Choroid plexus epithelial cell (primary cell): ENCODE measurements at places on chromosomes 2 and 18.

DNA sequence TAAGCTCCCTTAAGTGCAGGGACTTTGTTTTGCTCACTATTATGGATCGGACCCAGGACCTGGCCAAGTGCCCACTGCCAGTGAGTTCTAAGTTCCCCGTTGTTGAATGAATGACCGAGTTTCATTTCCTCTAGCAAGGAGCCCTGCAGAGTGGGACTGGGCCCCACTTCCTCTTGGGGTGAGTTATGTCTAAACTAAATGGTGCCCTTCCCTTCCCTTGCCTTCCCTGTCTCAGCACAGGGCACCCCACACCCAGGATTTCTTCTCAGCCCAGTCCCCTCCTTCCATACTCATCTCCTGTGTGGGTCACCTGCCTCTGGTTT is 195.3 kb upstream of the HS6ST1 start:
- DNase-seq, result no peak

DNA sequence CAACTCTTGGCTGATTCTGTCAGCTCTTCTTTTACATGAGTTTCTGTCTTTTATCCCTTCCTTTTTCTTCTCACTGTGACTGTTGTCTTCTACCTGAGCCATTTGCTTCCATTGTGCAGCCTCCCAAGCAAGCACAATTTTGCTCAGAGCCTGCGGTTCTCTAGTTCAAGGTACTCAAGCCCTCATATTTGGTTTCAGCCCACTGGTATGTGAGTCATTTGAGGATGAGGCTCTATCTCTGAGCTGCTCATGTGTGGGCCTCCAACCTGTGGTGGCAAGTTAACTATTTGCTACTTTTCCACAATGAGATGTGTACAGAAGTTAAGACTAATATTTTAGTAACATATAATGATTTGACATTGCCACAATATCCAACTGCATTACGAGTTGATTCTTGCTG is 183.0 kb downstream of the PHLPP1 start:
- no peak for DNase-seq

GRCh38 chr18:76996429-76996828 is 136.2 kb downstream of the MBP start:
- no peak for DNase-seq

DNA sequence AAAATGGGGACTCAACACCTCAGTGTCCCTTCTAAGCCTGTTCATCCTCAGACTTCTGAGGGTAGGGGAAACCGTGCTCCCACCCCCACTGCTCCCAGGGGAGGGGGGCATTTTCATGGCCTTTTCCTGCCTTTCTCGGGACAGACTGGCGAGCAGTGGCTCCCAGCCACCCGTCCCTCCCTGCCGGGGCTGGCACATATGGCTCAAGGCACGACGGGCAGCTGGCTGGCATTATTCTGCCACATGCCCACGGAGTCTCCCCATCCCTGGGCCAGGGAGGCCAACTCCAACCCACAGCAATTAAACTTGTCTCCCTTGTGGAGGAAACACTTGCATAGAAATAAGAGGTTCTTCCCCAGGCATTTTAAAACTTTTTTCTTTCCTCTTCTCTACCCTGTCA is 148.5 kb upstream of the CBLN2 start:
- DNase-seq, result no peak

DNA sequence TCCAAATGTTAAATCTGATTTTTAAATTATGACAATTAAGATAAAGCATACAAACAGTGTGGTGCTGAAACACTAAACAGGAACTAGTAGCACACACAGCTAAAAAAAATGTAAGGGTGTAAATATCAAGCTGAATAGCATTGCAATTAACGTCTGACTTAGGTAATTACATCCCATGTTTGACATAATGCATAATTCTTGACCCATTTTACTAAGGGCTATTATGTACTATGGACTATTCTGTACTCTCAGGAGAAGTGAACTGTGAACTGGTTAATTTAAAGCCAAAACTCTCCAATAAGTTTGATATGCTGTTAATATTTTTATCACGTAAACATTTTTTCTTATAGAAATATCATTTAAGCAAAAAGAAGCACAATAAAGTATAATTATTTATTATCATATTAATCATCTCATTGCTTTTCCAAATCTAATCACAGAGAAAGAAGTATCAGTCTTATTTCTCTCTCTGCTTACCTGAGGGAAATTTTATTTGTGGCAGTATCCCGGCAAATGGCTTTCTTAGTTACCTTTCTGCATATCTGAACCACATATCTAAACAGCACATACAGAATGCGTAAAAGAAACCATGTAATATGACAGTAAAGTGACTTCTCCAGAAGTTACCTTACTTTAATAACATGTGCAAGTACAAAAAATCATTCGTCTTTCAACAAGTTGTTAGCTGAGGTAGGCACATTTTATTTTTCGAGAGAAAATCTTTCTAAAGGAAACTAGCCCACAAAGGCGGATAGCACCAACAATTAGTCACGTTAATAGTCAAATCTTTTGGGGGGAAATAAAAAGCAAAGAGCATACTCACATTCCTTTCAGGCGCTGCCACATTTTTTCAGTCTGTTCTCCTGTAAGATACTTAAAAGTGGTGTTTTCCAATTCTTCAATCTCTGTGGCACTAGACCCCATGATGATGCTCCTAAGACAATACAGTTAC is 94.9 kb upstream of the PDE1A start:
- no peak for DNase-seq

GRCh38 chr2:165745916-165746315 is 48.1 kb downstream of the GALNT3 start:
- peak; percentile 29 for DNase-seq

GRCh38 chr18:59484561-59485328 is 125.7 kb upstream of the LMAN1 start:
- DNase-seq, result peak; percentile 84

- peak; percentile 86 for DNase-seq
These were observed 38.4 kb downstream of the PAX8 start for GRCh38 chr2:113240150-113240914.

GRCh38 chr2:168794968-168795367 is 7.5 kb upstream of the NOSTRIN start:
- no peak for DNase-seq

- no peak for DNase-seq
These were observed 29.0 kb downstream of the FMNL2 start for GRCh38 chr2:152363936-152364335.

DNA sequence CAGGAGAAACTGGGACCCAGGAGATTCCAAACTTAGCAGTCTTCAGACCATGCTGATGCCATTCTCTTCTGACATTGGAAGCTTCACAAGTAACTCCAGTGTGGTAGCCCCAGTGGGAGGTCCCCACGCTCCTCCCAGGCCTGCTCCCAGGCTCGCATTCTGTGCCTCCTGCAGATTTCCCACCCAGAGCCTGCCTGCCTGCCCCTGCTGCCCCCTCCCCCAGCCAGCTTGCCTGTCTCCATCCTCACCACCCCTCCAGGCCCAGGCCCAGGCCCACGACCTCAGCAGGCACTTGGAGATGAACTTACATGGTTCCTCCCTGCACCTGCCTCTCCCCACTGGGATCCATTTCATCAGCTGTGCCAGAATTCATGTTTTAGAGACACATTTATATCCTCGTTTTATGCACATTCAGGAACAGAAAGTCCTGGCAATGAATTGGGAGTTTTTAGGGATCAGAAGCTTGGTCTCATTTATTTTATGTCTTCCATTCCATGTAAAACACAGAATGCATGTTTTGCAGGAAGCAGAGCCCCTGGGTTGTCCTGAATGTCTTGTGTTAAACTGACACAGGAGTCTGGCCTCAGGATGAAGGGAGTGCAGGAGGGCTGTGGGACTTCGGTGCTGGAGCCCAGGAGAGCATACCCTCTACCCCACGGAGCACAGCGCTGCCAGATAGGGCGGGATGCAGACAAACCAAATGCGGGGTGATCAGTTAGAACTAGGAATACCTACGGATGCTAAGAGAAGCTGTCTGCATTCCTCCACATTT is 150.5 kb downstream of the SNTG2 start:
- no peak for DNase-seq

- DNase-seq, result no peak
These were observed 1023.6 kb downstream of the TMEM182 start for GRCh38 chr2:103785432-103785831.

GRCh38 chr2:100852999-100853908 is 33.3 kb downstream of the NPAS2 start:
- peak; percentile 27 for DNase-seq

DNA sequence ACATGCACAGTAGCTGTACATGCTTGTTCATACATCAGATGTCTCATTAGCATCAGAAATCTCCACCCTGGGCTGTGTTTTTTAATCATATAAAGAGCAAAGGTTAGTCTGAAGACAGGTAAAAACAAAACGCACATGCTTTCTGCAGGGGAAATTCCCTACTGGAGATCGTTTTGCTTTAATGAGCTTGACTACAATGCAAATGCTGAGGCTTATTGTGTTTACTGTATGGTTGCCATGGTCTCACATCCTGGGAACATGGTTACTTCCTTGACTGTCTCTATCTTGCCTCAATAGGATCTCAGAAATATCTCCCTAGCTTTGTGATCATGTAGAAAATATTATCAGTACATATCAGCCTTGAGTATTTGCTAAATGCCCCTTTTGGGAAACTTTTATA is 336.5 kb upstream of the TFPI start:
- DNase-seq, result no peak

GRCh38 chr18:74963820-74964446 is 245.0 kb downstream of the PTGR3 start:
- peak; percentile 82 for DNase-seq

DNA sequence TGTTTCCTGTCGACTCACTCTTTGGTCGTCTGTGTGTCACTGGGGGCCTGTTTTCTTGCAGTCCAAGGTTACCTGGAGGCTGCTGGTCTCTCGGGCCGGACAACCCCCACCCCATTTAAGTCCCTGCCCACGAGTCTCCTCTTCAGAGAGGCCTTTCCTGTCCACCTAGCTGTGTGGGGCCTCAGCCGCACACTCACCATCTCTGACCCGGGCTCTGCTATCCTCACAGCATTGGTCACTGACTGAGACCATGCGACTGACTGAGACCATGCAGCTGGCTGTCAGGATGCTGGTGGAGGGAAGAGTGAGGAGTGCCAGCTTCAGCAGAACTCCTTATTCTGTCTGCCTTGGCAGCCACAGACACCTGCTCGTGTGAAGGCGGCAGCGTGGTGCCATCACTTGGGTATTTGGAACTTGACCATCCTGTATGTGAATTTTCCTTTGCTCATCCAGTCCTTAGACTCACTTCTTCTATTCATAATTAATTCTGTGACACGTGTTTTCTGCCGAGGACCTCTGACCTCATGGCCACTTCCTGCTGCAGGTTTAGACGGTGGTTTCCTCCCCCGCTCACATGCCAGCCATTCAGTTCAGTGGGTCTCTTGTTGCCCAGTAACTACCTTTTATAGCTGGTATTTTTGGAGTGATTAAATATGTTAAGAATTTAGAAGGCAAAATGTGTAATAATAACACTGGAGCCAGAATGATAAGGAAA is 47.5 kb upstream of the ASB1 start:
- DNase-seq, result peak; percentile 20

GRCh38 chr18:77098538-77099174 is 33.9 kb downstream of the MBP start:
- DNase-seq, result peak; percentile 37

- peak; percentile 14 for DNase-seq
These were observed 190.7 kb upstream of the RBBP8 start for GRCh38 chr18:22742409-22742808.

DNA sequence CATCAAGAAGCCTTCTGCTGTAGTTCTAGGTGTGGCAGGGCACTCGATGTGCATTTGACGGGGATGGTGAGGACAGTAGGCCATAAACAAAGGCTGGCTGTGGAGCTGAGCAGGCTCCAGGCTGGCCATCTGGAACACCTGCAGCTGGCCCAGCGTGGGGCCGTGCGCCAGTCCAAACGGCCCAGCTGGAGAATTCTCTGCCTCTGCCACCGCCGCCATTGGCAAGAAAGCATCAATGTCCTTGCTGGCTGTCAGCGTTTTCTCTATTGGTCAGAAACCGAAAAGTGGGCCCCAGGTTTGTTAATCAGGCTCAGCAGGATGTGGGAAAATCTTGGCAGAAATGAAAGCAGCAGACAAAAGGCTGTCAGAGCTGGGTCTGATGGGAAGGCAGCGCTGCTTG is 24.0 kb upstream of the CTIF start:
- DNase-seq, result peak; percentile 28

DNA sequence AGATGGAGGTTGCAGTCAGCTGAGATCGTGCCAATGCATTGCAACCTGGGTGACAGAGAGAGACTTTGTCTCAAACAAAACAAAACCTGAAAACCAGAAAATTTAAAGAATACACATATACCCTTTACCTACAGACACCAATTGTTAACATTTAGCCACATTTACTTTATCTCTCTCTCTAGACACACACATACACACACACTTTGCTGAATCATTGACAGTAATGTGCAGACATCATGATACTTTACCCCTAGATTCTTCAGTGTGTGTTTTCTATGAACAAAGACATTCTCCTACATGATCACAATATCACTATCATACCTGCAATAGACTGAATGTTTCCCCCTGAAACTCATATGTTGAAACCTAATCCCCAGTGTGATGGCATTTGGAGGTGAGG is 10.2 kb upstream of the CFLAR start:
- DNase-seq, result no peak

GRCh38 chr2:100008956-100009355 is 133.4 kb downstream of the AFF3 start:
- peak; percentile 40 for DNase-seq

- peak; percentile 38 for DNase-seq
These were observed 113.8 kb upstream of the RGPD4 start for GRCh38 chr2:107712857-107713256.

DNA sequence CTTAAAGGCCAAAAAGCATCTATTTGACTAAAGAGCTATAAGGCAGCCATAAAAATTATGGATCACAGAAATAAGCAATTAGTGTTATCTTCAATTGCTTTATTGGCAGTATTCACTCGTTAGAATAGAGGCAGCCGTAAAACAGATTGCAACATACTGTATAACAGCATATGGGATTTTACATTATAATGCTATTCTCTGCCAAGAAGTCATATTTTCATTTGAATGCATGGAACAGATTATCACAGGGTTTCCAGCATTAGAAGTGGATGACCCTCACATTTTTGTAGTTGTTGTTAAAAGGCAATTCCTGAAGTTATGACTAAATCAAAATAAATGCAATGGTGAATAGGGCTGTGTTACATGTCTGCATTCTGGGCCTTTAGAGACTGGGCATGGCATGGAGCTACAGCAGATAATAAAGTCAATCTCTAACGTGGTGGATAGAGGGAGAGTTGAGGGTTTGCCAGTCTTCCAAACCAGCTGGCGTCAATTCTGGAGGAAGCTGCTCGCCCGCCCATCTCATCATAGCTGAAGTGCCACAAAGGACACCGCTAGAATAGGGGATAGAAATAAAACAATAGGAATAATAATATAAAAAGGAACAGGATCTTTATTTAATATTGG is 155.4 kb upstream of the VRK2 start:
- DNase-seq, result peak; percentile 9

GRCh38 chr2:203404996-203405395 is 76.8 kb downstream of the ABI2 start:
- no peak for DNase-seq

DNA sequence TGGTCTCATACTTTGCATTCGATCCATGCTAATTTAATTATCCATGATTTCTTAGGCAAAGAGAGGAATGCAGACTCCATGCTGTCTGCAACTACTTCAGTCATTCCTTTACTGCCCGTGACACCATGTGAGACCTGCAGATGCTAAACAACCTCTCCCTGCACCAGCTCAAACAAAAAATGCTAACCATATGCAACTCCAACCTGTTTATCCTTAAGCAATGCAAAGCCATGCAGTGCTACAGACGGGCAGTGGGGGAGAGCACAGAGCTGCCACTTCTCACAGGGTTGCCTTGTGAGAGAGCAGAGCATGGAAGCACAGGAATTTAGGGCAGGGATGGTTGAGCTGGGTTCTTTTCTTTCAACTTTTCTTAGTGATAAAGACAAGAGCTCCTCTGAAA is 74.9 kb upstream of the KLHL14 start:
- peak; percentile 5 for DNase-seq

- no peak for DNase-seq
These were observed 284.6 kb upstream of the LRP1B start for GRCh38 chr2:142415461-142415860.
